Heart right ventricle (tissue), 16 donors: ENCODE measurements at places on chromosomes 7 and 10. TPM values are rescaled to one million over a fixed set of nuclear protein-coding genes. Genes with fewer than 3 reads are reported as not detected.

DNA sequence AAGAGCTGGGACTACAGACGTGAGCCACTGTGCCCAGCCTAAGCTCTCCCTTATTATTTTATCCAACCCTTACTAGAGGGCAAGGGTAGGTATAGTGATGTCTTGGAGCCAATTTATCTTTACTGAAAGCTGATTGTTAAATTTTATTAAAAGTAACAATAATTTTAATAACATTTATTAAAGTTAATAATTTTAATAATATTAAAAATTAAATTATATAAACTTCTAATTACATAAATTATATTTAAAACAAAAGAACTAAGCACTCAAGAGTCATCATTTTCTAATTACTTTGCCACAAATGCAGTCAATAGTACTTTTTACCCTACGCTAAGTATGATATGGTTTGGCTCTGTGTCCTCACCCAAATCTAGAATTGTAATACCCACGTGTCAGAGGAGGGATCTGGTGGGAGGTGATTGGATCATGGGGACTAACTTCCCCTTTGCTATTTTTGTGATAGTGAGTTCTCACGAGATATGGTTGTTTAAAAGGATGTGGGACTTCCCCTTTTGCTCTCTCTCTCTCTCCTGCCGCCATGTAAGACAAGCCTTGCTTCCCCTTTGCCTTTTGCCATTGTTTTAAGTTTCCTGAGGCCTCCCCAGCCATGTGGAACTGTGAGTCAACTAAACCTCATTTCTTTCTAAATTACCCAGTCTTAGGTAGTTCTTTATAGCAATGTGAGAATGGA, 58.4 kb upstream of the ETV1 start:
- H3K27ac ChIP-seq = no peak overlapping the region
- DNase-seq = no peak
- H3K4me1 ChIP-seq = no peaks in the 10 kb centered on the region
- no peaks in the 10 kb centered on the region for H3K36me3 ChIP-seq
- H3K4me3 ChIP-seq = no peak overlapping the region
- H3K27me3 ChIP-seq = no peaks in the 10 kb centered on the region

Gene OR2A7
- total RNA-seq = 0.52 TPM

DNA sequence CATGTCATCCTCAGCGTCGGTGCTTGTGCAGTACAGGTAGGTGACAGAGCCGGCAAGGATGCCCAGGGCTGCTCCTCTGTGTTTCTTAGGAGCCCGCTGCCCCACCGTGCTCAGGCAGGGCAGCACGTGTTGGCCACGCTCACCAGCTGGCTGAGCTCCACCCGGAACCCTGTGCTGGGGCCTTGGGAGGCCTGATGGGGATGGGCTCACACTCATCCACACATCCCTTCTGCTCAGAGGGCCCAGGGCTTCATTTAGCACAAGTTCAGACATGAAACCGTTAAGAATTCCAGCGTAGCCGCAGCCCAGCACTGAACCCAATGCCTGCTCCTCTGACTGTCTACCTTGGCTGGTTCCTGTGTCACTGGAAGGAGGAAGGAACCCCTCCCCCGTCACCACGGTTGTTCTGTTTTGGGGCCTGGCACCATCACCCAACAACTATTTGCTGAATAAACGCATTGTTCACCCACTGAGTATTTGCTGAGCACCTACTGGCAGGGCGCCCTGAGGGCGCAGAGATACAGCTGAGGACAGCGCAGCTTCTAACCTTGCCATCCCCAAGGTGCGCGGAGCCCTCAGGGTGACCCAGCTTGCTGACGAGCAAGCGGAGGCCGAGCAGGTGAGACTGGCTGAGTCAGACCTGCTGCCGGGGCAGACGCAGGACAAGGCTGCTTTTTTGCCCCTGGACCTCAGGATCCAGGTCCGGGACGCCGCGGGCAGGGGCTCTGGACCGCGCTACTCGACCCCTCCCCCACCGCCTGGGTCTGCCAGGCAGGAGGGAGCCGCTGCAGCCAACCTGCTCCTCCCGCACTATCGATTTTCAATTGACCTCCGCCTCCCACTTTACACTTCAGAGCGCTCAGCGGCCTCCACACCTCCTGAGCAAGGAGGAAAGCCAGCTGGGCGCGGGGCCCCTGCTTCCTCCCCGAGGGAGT, 50.6 kb upstream of the RET start:
- H3K27ac ChIP-seq = no peak overlapping the region
- DNase-seq = no peak
- H3K4me3 ChIP-seq = no peak overlapping the region
- peaks cover 25% of the 10 kb centered on the region for H3K27me3 ChIP-seq

- no peak for DNase-seq
- H3K4me1 ChIP-seq = peaks cover 91% of the 10 kb centered on the region
- H3K27ac ChIP-seq = peak overlapping the region; percentile 92
- no peaks in the 10 kb centered on the region for H3K36me3 ChIP-seq
- H3K4me3 ChIP-seq = no peak overlapping the region
Measured at GRCh38 chr10:102675011-102675665, 30.9 kb downstream of the TRIM8 start.

DNA sequence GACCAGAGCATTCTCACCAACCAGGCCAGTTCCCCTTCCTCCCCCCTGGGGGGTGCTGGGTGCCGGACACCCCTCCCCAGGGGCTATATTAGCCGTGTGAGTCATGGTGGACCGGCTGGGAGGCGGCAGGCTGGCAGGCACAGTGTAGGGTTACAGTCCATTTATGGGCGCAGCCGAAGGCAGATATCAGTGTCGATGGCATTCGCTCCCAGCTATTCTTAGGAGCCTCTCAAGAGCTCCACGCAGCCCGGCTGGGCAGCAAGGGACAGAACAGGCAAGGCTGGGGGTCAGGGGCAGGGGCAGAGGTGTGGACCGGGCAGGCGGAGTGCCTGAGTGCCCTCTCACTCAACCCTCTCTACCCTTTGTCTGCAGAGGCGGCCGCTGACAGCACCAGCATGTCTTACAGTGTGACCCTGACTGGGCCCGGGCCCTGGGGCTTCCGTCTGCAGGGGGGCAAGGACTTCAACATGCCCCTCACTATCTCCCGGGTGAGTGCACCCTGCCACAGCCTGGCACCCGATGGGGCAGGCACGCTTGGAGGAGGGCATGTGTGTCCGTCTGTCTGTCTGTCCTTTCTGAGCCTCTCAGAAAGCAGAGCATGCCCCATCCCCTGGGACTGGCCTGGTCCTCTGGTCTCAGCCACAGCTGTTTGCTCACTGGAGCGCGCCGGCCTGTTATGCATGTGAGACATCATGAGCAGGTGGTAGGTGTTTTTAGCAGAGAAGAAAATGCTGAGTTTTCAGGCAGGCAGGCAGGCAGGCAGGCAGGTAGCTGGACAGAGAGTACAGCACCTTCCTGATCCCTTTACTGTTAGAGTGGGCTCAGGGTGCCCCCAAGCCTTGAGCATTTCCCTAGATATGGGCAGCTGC, at the start of gene LDB3:
LDB3 (plus strand) TSS at position 215 of the 869 bp plus-strand sequence; CDS start at position 396, 181 bp downstream.
- DNase-seq = peak; percentile 76
- no peaks in the 10 kb centered on the region for H3K36me3 ChIP-seq
- peaks cover 21% of the 10 kb centered on the region for H3K4me1 ChIP-seq
- peak within 1 kb of the TSS; percentile 99 for H3K27ac ChIP-seq
- peak within 1 kb of the TSS; percentile 36 for H3K4me3 ChIP-seq

Gene TRPV6
- total RNA-seq = not detected

- peak overlapping the region; percentile 82 for H3K4me3 ChIP-seq
- H3K27me3 ChIP-seq = no peaks in the 10 kb centered on the region
- no peak for DNase-seq
- peak overlapping the region; percentile 45 for H3K27ac ChIP-seq
Measured at GRCh38 chr10:5413012-5413938, 918 bp downstream of the NET1 start.

- H3K4me1 ChIP-seq = no peaks in the 10 kb centered on the region
- no peak for DNase-seq
- H3K27me3 ChIP-seq = no peaks in the 10 kb centered on the region
Measured at GRCh38 chr7:4785371-4785770, 9.9 kb downstream of the AP5Z1 start.

DNA sequence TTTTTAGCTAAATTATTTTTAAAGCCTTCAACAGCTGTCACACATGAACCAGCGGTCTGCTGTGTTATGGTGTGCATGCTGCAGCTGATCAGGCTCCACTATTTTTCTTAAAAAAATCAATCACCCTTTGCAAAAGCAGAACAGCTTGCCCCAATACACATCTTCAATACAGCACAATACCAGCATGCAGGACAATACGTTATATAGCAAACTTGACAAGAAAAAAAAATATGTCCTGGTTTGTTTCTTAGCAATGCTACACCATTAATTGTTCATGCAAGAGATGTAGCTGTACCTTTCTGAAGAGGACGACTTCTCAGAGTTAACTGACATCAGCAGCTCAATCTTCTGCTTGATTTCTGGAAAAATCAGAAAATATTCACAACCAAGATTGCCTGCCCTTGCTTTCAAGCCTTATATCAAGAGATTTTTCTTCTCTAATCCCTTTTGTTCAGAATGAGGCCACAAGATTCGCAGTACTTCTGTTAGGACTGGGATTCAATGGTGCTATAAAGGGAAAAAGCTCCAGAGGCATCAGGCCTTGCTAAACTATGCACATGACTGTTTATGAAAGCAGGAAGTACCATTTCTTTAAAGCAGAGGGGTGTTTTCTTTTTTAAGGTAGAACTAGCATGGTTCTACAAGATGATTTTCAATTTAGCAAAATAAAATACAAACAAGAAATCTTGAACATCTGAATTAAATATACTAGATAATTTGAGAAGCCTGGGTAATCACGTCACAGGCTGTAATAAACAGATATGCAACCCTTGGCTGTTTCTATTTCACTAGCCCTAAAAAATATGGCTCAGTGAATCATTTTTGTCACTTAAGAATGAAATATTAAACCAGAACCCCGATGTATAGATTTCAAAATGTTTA, 120.0 kb downstream of the SRPK2 start:
- no peaks in the 10 kb centered on the region for H3K36me3 ChIP-seq
- H3K27me3 ChIP-seq = no peaks in the 10 kb centered on the region
- peak overlapping the region; percentile 56 for H3K4me3 ChIP-seq
- H3K27ac ChIP-seq = peak overlapping the region; percentile 61
- no peak for DNase-seq
- H3K4me1 ChIP-seq = peaks cover 44% of the 10 kb centered on the region

GRCh38 chr7:83697804-83698530, 49.0 kb upstream of the SEMA3E start:
- H3K4me1 ChIP-seq = no peaks in the 10 kb centered on the region
- no peak overlapping the region for H3K27ac ChIP-seq
- H3K4me3 ChIP-seq = no peak overlapping the region
- DNase-seq = no peak
